ENCODE measurements at places on chromosomes 6 and 20.

DNA sequence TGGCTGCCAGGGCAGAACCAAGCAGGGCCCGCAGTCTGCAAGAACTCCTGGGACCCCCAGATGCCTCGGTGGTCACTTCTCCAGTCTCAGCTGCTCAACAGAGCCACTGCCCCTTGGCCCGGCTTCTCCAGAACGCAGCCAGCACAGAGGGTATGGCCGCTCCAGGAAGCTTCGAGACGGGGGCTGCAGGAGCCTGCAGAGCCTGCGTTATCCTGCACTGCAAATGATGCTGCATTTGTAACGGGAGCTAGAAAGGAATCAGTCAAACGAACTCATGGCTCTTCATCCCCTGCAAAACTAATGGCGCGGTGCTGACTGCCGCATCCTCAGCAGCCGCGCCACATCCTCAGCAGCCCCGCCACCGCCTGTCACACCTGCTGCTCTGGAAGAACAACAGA is 254.9 kb downstream of the TAF4 start:
- no peak for DNase-seq

DNA sequence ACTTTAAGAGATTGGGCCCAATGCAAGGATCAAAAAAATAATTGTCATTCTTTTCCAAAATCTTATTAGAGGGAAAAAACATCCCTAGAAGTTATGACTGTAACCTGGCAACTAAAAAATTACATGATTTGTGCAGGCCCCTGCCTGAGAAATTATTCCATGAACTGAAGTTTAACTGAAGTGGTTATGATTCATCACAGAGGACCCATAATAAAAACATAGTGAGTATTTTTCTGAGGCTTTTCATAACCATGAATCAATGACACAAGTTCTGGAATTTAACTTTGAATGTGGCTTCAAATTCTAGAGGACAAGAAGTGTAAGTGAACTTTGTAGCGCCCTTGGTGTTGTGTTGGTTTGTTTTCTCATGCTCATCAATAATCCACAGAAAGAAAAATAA is 31.1 kb upstream of the CARMIL1 start:
- no peak for DNase-seq

DNA sequence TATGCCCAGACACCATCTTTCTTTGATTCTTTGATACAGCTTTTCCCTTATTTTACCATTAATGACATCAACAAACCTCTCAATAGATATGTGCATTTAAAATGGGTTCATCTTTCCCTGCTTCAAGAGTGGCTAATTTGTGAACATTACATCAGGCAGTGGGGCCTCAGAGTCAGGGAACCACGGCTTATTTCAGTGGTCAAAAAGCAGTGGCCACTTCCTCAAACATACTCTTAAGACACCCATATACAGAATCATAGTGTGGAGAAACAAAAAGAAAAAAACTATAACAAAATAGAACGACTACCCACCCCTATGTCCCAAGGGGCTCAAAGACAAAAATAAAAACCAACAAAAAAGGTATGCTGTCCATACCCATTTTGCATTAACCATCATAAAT is 12.9 kb downstream of the SALL4 start:
- DNase-seq = no peak

- DNase-seq = no peak
Measured at GRCh38 chr6:6750594-6751265, 162.2 kb downstream of the LY86 start.

DNA sequence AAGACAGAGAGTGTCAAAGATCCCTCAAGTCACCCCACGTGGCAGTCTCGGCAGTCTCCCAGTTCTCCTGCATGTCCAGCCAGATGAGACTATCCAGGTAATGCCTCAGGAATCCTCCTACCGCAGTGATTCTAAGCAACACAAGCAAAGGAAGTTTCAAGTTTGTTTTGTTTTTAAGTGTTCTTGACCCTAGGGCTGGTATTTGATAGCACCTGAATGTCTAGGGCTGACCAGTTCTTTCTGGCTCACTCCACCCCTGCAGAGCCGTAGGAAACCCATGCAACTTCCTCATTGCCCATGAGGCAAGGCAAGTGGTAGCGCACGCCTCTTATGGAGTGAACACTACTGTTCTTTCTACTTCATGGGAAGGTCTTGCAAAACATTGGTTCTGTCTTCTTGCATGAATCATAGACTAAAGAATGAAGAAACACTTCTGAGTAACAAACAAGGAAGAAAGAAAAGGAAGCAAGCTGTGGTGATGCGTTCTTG is 24.8 kb upstream of the FOXQ1 start:
- DNase-seq = peak; percentile 96

Data from HL-60 (cell line).